Glomerular endothelial cell (primary cell): ENCODE measurements at places on chromosomes 1 and 21. TPM values are rescaled to one million over a fixed set of nuclear protein-coding genes. Genes with fewer than 3 reads are reported as not detected.
A peak's percentile ranks its signal among the peaks of the same experiment; 100 is the strongest.

- DNase-seq = no peak
Observed at GRCh38 chr1:35577071-35577998, 4.2 kb downstream of the TFAP2E start.

DNA sequence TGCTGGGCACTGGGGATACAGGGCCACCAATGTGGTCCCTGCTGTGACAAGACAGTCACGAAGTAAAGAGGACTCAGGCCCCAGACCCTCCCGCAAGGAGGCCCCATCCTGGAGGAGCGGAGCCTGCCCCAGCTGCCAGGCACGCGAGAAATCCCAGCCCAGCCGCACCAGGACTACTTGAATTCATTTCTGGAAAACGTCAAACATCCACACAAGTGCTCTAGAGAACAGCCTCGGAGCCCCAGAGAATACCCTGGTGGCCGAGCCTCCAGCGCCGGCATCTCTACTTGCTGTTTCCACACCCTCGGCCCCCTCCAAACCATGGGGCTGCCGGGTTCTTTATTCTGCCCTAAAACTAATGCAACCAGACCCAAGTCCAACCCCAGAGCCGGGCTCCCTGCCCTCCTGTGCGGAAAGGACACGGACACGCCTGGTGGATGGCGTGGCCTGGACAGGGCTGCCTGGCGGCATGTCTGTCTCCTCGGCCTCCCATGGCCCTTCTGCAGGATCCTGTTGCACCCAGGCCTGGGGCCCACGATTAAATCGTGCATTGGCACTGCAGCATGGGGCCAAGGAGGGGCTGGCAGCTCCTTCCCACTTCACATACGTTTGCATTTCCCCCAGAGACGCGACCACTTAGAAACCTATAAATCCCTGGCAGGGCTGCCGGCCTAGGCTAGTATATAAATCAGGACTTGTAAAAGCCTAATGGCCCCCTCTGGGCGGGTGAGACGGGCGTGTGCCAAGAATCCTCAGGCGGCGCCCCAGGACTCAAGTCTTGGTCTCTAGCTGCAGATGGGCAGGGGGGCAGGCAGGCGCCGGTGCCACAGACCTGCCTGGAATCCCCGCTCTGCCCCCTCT lies 41.2 kb downstream of the DMRTB1 start:
- DNase-seq = no peak

GRCh38 chr1:26363549-26364448 lies 8.8 kb downstream of the ZNF683 start:
- peak; percentile 25 for DNase-seq

GRCh38 chr21:36232641-36233040 lies 76.0 kb downstream of the DOP1B start:
- DNase-seq = no peak

DNA sequence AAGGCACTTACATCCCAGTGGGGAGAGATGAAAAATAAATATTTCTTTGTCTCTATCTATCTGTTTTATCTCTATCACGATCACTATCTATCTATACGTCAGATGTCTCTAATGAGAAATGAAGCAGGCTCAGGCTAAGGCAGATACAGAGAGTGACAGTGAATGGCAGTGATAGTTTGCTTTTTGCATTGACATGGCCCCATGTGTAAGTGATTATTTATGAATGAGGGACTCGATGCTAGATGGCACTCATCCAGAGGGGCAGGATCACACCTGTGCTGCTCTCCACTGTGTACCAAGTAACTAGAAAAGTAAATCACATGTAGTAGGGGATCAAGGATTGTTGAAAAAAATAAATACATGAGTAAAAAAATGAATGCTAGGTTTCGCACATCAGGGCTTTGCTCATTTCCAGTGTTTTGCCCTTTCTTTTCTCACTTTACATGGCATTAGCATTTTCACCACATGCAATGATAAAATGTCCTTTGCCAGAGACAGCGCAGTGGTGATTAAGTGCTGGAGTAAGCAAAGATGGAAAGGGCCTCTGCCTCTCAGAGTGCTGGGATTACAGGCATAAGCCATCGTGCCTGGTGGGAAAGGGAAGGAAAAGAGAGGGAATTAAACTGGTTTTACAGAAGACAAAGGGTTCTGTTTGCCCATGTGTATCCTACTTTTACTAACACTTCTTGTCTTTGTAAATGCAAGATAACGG lies 16.5 kb downstream of the TBX19 start:
- DNase-seq = no peak

DNA sequence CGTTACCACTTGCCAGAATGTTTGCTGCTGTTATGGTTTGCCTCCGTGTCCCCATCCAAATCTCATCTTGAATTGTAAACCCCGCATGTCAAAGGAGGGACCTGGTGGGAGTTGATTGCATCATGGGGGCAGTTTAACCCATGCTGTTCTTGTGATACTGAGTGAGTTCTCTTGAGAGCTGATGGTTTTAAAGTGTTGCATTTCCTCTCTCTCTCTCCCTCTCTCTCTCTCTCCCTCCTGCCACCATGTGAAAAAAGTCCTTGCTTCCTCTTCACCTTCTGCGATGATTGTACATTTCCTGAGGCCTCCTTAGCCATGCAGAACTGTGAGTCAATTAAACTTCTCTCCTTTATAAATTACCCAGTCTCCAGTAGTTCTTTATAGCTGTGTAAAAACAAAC lies 44.4 kb downstream of the CFHR5 start:
- DNase-seq = no peak

Gene IER5
- 12.6 and 28.5 TPM in 2 replicates for total RNA-seq

GRCh38 chr1:152473887-152474537 lies 36.6 kb upstream of the LCE5A start:
- DNase-seq = no peak

- no peak for DNase-seq
Observed at GRCh38 chr1:183676586-183677189, 23.6 kb upstream of the APOBEC4 start.

DNA sequence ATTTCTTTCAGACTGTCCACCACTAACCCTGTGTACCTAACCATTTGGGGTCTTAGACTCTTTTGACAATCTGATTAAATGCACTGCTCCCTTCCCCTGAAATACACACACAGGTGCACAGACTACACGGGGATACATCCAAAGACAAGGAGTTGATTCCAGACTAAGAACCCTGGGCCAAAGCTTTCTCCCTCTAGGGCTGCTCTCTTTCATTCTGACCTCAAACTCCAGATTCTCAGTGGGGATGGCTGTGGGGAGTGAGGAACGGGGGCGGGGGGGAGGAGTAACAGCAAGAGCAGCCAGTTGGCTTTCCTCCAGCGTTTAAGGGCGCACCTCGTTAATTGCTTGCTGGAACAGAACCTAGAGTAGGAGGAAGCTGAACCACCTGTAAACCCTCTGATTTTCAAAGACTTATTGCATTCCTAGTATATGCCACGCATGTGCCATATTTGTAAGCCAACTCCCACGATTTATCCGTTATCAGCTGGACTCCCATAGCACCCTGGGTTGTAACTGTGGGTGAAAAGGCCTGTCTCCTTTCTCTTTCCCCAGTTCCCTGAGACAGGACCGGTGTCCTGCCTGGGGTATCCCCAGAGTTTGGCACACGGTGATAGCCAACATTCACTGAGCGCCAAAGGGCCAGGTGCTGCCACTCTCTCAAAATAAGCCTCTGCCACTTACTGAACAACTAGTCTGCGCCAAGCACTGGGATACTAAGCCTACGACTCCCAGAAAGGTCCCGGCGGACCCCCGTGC lies 920 bp downstream of the MTHFR start:
- DNase-seq = no peak

GRCh38 chr1:109304226-109304920 lies 2.4 kb downstream of the MYBPHL start:
- DNase-seq = no peak

Gene NBPF6
- total RNA-seq = not detected in 2 replicates

DNA sequence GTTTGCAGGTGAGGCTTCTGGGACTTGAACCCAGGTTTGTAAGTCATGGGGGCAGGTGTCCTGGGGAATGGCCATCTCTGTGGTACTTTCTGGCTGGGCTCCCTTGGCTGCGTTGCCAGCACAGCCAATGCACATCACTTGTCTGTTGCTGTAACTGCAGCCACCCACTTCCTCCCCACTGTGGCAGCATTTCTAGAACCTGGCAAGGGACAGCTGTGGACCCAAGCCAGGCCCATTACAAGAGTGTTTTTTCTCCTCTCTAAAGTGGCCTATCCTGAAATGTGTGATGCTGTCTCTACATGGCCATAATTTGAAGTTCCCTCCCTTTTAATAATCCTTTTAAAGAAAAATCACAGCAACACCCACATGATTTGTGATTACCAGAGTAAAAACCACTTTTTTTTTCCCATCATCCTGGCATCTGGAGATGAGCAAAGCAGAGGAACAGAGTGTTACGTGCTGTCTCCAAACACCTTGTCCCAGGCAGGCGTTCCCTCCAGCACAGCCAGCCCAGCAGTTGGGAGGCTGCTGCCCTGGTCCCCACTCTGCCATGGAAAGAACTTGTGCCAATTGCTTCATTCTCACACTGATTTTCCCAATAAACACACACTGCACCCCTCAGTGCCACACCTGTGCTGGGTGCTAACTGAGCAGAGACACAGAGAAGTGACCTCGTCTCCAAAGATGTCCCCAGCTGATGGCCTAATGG lies 360.6 kb upstream of the USP24 start:
- no peak for DNase-seq

DNA sequence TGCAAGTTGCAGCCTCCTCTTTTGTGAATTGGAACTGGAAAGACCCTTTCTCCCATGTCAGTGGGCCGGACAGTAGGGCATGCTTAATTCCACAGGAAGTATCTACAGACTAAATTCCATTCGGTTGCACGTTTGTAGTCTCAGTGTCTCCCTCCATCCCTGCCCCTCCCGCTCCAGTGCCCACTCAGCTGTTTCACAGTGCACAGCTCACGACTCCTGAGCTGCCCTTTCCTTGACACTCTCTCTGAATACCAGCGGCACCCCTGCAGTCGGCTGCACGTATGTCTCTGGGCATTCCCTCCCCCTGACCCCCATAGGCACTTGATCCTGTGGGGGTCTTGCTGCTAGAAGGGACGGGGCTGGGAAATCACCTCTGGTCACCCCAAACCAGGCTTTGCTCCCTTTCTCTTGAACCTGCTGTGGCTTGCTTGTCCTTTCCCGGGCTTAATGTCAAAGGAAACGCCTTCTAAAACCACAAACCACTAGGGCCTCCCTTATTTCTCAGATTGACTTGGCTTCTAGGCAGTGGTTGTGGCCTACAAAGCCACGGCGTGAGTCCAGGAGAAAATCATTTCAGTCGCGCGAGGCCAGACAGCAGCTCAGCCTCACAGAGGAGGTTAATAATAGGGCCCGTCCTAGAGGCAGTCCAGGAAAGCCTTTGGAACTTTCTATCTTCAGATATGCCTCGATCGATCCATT lies 365.3 kb upstream of the PROX1 start:
- no peak for DNase-seq

DNA sequence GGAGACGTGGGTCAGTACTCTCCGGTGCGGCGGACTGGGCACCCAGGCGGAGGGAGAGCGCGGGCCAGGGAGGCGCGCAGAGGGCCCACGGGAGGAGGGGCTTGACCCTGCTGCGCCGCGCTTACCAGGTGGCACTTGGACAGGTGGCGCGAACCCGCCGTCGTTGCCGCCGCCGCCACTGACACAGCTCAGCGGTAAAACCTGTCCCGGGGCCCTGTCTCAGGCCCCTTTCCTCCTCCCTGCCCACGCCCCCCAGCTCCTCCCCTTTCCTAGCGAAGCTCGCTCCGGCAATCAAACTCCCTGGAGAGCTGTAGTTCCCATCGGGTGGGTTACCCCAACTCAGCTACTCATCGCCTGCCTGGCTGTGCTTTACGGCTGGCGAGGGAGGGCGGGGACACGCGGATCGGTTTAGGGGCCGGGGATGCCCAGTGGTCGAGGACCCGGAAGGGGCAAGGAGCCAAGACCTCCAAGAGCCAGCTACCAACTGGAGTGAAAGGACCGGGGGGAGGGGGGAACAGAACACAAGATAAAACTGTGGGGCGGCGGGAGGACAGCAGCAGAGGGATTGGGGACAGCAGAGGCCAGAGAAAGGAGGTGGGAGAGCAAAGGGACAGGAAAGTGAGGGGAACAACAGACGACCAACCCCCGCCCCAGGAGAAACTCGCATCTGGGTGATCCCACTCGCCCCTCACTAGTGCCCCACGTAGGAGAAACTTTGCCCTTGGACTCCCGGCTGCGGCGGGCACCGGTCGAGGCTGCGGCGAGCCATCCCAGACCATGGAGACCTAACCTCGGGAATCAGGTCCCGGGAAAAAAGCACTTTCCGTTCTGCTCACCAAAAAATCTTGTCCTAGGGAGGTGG lies 2.9 kb downstream of the GFI1 start:
- DNase-seq = no peak

DNA sequence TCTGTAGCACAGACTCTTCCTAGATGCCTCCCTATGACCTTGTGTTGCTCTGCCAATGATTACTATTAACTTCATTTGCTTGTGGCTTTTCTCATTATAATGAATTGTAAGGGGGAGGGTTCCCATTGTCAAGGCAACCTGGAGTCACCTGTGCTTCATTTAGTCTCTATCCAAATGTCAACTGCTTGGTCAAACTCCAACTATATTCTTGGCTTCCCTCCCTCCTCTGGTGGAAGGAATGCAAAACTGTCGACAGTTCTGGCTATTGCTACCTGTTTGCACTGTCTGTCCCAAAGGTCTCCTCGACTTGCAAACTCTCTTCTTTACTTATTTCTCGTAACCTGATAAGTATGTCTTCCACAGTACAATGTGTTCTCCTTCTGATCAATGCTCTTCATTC lies 100.3 kb downstream of the CACNA1E start:
- no peak for DNase-seq

GRCh38 chr1:183578856-183579255 lies 11.4 kb downstream of the NCF2 start:
- DNase-seq = no peak

GRCh38 chr1:46724991-46725735 lies 6.2 kb upstream of the EFCAB14 start:
- DNase-seq = peak; percentile 88

GRCh38 chr1:173714759-173715537 lies at the start of gene KLHL20:
TSS of gene KLHL20 (plus strand) at chr1:173714981. CDS start at chr1:173716044, 1,063 bp downstream.
- DNase-seq = peak; percentile 70

DNA sequence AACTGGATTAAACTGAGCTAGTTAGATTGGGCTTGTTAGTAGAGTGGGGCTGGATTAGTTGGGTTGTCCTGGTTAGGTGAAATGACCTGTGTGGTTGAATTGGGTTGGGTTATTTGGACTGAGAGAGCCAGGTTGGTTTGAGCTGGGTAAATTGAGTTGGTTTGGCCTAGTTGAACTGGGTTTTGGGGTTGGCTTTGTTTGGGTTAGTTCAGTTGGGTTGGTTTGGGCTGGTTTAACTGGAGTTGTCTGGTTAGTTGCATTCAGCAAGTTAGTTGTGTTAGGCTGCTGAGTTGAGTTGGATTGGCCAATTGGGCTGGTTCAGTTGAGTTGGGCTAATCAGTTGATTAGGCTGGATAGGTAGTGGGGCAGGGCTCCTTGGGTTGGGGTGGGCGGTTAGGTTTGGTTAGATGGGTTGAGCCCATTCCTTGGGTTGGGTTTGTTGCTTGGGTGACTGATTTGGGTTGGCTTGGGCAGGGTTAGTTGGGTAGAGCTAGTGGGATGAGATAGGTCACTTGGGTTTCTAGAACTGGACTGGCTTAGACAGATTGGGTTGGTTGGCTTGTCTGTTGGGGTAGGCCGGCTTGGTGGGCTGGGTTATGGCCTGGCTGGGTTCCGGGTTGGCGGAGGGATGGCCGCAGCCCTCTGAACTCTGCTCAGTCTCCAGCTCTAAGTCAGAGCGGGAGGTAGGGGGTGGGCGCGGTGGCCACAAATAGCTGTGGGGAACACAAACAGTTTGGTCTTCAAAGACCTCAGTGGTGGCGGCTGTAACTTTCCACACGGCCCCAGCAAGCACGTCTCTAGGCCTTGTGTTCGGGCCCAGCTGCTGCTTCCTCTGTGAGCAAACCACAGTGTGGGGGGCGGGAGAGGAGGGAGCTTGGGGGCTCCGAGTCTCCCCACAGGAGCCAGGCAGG lies 67.2 kb upstream of the RUNX3 start:
- DNase-seq = no peak

GRCh38 chr1:183870351-183871077 lies 65.6 kb downstream of the RGL1 start:
- DNase-seq = no peak
